ENCODE measurements at places on chromosomes 2 and 18.

DNA sequence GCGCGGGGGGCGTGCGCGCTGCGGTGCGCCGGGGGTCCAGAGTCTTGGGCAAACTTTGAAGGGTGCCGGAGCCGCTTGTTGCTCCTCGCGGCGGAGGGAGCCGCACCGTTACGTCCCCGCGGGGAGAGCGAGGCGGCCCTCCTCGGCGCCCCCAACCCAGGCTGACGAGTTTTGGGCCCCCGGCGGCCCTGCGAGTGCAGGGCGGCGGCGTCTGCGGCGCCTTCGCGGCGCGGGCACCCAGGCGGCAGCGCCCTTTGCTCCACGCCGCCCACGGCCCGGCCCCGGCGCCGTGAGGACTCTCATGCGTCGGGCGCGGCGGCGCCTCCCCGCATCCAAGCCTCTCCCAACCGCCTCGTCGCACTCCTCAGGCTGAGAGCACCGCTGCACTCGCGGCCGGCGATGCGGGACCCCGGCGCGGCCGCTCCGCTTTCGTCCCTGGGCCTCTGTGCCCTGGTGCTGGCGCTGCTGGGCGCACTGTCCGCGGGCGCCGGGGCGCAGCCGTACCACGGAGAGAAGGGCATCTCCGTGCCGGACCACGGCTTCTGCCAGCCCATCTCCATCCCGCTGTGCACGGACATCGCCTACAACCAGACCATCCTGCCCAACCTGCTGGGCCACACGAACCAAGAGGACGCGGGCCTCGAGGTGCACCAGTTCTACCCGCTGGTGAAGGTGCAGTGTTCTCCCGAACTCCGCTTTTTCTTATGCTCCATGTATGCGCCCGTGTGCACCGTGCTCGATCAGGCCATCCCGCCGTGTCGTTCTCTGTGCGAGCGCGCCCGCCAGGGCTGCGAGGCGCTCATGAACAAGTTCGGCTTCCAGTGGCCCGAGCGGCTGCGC, 814 bp downstream of the FZD7 start:
- DNase-seq: no peak

- DNase-seq: no peak
Observed at GRCh38 chr18:61926532-61926931, 33.7 kb upstream of the RNF152 start.

DNA sequence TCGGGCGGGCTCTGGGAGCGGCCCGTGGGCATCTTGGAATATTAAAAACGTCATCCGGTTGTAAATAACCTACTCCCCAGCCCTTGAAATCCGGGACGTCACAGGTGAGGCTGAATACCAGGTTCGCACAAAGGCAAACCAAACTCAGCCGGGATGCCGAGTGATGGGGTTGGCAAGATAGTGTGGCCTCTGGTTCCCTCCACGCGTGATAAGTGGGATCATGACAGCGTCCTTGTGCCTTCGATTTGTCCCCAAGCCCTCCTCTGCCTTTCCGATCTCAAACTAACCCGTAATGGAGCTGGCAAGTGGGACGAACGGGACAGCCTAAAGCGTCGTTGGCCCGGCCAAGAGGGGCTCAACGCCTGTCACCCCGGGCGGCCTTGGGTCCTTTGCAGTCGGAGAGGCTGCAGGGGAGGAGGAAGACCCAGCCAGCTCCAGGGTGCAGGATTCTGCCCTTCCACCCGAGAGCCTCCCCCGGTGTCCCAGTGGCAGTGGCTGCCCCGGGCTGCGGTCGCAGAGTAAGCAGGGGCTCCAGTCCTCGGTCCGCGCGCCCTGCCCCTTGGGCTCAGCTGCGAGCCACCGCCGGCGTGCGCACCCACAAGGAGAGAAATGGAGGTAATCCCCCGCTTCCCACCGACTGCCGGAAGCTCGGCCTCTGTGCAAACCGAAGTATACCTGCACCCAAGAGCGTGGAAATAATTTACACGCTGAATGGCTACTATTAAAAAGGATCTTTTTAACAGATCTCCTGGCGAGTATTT, 13.4 kb upstream of the PAX3 start:
- peak; percentile 62 for DNase-seq

- no peak for DNase-seq
Observed at GRCh38 chr2:8584174-8585066, 97.4 kb upstream of the ID2 start.

DNA sequence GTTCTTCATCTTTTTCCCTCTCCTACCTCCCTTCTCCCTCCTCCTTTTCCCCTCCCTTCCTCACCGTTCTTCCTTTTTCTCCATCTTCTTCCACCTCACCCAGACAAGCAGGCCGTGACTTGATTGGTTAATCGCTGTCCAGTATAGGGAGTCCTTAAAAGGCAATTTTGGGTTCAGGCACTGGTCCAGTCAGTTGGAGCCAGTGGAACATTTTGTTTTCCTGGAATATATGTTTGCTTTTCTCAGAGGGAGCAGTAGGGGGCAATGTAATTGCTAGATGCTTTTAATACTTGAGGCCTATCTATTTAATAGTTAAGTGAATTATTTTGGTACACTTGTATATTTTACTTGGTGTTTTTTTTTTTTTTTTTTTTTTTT, 15.0 kb downstream of the ELAC1 start:
- DNase-seq: no peak

DNA sequence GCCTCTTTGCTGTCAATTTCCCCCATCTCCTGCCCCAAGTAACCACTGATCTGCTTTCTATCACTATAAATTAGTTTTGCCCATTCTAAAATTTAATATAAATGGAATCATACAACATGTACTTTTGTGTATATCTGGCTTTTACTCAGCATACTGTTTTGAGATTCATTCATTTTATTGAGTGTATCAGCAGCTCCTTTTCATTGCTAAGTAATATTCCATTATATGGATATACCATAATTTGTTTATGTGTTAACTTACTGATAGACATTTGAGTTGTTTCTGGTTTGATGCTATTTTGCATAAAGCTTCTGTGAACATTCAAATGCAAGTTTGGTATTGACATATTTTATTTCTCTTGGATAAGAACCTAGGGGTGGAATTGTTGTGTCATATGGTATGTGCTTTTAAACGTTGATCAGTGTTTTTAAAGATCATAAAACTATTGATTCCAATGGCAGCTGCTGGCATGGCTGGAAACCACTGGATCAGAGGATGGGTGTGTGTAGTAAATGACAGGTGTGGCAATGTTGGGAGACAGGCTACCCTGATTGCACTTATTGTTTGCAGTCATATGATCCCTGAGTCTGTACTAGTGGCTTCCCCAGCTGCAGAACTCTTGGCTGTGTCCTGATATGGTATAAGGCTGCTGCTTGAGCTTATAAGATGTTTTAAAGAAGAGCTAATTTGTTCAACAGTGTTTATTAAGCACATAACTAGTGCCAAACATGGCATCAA, 75.3 kb downstream of the CYP1B1 start:
- DNase-seq: no peak

- DNase-seq: no peak
Observed at GRCh38 chr2:233005096-233005495, 8.0 kb downstream of the NGEF start.

DNA sequence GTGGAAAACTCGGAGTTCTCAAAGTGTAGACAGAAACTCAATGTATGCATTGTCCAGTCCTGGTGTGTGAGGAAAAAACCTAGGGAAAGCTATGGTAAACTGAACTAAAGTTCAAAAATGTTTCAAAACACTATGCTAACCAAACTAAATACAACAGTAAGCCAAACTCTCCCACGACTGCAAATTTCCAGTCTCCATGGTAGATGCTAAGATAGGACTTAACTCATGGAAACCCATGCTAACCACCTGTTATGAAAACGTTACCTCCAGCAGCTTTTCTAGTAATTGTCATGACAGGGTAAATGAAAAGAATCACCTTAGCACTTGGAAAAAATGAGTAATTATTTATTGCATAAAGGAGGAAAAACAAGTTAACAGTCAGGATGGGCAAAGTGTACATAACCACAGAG, 135.7 kb upstream of the EPC2 start:
- DNase-seq: no peak

All from H1 (cell line).